ENCODE measurements at places on chromosomes 6 and 20.

DNA sequence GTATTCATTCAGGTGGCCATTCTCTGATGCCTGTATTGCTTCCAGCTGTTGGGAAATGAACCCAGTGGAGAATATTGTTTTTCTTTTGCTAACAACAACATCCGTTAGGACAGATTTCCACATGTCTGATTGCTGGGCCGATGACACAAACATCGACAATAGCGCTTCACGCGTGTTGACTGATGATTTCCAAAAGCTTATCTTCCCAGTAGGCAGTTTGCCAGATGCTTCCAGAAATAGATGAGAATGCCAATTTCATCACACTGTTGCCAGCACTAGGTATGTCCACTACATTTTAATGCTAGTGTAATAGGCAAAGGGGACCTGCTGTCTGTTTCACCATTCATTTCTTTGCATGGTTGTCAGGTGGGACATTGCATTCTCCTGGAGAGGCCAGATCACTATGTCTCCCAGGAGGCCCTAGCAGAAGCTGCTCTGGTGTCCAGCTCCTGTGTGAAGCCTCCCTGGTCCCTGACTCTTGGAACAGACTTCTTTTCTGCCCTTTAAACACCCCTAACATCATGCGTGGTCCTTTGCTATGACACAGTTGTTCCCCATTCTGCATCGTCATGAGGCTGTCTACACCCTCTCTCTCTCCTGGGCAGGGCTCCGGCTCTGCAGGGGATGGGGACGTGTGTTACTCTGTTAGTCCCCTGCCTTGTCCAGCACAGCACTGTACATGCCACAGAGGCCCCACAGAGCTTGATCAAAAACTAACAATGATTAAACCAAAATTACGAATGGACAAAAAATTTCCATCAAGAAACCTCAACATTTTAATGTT, 181.6 kb downstream of the CDH26 start:
- no peak for DNase-seq

GRCh38 chr6:15880262-15880973, 217.6 kb upstream of the DTNBP1 start:
- no peak for DNase-seq

DNA sequence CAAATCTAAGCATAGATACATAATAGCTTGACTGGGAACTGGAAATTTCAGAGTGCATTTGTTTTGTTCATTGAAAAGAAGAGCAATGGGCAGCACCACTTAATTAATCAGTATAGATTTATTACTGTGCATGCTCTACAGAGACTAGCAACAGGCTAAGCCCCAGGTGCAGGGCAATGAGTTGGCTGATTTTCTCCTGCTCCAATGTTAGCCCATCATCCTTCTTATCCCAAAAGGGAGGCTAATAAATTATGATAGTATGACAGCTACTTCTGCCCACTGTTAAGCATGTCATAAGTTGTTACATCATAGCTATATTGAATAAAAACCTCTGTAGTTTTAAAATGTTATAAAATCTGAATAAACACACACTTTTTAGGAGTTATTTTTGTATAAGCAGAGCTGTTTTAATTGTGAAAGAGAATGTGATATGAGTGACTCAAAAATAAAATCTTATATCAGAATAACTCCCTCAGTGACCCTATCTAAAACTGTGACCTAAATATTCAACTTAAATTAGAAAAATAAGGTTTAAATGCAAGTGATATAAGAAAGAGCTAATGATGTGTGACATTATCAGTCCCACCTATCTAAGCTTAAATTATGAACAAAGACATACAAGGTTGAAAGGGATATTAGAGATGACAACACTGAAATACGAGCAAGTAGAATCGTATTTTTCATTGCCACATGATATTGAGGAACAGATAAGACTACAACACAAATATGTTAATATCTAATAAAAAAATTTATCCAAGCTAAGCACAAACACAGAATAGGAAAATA, 967.3 kb upstream of the ADGRB3 start:
- no peak for DNase-seq

- DNase-seq, result no peak
Observed at GRCh38 chr6:122098201-122098678, 301.2 kb upstream of the HSF2 start.

DNA sequence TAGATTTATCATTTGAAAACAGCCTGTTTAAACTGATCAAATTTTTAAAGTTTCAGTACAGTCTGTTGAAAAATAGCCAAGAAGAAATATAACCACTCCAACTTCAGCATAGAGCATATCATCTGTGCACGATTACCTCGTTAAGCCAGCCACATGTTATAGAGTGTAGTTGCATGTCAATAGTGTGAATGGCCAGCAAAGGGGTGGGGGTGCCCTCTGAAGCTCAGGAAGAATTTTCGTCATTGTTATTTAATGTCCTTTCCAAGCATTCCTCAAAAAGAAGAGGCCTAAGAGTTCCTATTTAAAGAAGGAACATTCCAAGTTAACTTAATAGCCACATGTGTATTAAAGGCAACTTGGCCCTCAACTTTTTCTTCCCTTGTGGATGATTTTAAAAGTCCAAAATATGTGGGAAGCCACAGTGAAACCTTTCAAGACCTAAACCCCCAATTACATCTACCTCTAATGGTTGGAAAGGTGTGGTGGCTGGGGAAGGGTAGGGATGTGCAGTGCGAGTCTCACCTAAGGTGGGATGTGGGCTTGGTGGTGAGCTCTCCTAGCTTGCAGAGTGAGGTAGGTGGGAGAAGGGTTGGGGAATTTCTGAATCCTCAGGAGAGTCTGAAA, 1.8 kb upstream of the CCN2 start:
- DNase-seq, result peak; percentile 70

DNA sequence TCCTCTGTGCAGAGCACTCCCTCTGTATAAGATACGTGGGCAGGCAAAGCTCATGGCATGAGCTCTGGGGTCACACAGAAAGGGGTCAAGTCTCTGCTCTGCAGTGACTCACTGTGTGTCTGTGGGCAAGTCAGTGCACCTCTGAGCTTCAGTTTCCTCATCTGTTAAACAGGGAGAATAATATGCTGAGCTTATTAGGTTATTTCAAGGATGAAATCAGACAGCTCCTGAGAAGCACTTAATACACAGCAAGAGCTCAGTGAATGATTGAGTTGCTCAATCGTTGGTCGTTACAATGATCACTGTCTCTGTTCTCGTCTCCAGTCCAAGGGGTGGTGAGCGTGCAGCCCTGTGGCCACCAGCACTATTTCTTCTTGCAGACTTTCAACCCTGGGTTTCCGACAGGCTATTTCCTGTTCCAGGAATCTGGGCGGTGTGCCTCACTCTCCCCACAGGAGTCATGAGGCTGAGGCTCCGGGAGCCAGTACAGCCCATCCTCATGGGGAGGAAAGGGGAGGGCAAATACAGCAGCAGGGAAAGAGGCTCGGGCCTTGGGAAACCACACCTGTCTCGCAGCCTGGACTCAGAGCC, 28.9 kb downstream of the KIAA1755 start:
- peak; percentile 55 for DNase-seq

GRCh38 chr6:6635869-6636268, 47.3 kb downstream of the LY86 start:
- DNase-seq, result no peak

GRCh38 chr6:109523478-109523877, 40.5 kb upstream of the ZBTB24 start:
- peak; percentile 57 for DNase-seq

DNA sequence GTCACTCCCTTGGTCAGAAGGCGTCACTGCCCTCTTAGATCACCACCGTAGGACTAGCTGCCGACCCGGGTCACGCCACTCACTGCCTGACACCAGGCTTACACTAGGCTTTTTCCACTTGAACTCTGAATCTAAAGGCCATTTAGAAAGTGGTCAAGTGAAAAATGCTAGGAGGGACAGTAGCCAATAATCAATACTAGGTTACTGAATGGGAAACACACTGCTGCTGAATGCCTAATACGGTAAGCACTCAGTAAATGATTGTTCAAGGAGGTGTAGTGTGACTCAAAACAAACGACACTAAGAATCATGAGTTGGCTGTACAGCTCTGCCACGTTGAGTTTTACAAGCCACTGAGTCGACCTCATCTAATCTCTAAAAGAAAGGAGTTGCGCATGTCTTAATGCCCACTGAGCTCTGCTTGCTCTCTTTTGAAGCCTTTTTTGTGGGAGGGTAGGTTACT, 760 bp upstream of the IBTK start:
- peak; percentile 24 for DNase-seq

- no peak for DNase-seq
Observed at GRCh38 chr20:42846784-42847490, 342.8 kb downstream of the PTPRT start.

- no peak for DNase-seq
Observed at GRCh38 chr6:3516092-3516491, 59.2 kb upstream of the SLC22A23 start.

DNA sequence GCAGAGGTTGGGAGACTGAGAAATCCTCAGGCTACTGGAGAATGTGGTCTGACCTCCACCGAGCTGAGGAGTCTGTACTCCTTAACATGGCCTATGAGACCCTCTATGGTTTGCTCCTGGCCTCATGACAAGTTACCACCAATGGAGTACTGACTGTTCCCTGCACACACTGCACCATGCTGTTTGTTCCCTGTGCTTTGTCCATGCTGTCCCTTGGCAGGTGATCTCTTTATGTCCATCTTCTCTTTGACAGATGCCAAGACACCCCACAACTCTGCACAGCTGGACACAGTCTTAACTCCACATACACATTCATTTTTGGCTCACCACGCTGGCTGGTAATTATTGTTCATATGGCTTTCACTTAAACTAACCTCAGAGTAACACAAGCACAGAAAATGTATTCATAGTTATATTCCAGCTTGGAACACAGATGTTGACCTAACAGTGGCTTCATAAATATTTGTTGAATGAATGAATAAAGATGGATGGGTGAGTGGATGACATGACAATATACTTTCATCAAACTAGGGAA, 258.0 kb downstream of the ATXN1 start:
- DNase-seq, result no peak

DNA sequence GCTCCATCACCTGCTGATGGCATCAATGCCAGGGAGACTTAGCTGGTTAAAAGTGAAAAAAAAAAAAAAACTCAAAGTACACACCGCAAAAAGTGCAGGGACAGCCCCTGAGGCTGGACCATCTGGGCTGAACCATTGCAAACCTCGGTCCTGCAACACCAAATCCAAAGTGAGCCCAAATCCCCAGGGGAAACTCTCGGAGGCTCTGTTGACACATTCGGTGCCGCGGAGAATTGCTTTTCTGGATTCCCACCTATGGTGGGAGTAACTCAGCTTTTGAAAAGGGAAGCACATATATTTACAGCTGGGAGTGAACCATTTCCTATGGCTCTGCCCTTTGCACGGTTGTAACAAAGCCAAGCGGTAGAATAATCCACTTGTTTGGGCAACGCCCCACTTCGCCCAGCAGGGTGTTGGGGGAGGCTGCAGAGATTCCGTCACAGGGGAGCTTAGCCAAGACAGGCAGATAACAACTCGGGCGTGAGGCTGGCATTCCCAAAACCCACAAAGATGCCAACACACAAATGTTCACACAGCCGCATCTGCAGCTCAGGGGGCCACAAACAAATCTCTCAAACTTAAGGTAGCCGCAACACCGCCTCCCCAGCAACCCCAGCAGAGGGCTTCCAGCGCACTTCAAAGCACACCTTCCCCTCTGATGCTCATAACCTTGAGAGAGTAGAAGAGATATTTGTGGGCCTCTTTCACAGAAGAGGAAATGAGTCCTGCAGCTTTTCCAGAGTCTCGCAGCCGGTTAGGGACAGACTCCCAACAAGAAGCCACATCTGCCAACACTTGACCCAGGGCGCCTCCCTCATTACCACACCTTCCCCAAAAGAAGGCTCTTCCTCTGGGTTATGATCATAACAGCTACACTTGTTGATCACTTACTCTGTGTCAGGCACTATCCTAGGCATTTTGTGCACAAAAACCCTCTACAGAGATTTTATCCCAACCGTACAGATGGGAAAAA, 11.4 kb downstream of the ZC3H12D start:
- DNase-seq, result no peak

GRCh38 chr20:10472871-10473270, 37.8 kb downstream of the SLX4IP start:
- DNase-seq, result no peak

- DNase-seq, result no peak
Observed at GRCh38 chr6:40399888-40400457, 187.2 kb downstream of the LRFN2 start.

DNA sequence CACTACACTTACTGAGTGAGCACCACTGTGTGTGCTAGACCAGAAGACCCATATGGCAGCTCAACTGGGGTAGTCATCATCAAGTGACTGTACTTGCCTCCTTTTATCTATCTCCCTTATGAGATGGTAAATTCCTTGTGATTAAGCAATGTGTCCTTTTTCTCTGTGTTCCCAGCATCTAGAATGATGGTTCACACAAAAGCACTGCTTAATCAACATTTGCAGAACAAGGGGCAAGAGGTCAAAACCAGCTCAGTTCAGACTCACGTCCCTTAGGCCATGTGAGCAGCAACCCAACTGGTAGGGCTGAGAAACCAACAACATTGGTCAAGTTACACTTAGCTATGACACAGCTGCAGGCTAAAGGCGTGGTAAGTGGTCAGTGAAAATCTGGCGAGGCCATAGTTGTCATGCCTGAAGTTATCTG, 10.0 kb downstream of the TRAM2 start:
- DNase-seq, result no peak

DNA sequence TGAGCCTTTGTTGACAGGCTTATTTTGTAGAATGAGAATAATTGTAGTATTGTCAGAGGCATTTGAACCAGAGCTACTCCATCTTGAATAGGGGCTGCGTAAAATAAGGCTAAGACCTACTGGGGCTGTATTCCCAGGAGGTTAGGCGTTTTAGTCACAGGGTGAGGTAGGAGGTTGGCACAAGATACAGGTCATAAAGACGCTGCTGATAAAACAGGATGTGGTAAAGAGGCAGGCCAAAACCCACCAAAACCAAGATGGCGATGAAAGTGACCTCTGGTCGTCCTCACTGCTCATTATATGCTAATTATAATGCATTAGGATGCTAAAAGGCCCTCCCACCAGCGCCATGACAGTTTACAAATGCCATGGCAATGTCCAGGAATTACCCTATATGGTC, 82.7 kb downstream of the PFDN4 start:
- no peak for DNase-seq

GRCh38 chr20:36309643-36310042, 3.5 kb downstream of the DLGAP4 start:
- DNase-seq, result no peak

DNA sequence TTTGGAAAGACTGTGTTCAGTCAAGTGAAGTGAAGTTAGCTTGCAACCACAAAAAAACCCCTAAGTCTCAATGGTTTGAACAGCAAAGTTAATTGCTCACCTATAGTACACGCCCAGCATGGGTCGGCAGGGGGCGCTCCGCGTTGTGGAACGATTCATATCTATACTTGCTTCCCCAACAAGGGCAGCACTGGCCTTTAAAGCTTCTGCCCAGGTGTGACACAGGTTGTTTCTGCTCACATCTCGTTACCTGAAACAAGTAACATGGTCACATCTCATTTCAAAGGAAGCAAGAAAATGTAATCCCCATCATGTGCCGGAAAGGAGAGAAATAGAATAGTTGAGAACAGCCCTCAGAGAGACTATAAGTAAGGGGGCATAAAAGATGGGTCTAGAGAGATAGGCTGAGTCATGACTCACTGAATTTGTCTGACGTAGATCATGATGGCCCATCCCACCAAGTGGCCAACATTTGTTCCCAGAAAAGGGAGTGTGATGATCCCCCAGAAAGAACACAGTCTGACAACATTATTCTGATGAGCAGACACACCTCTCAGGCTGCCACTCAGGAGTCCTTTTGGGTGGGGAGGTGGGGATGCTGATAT, 29.0 kb downstream of the HNF4A start:
- DNase-seq, result peak; percentile 52

- no peak for DNase-seq
Observed at GRCh38 chr6:125797886-125798444, 7.2 kb downstream of the NCOA7 start.
